Cardiac muscle cell (in vitro differentiated cells and primary cell): ENCODE measurements at places on chromosomes 6 and 20. TPM values are rescaled to one million over a fixed set of nuclear protein-coding genes. Genes with fewer than 3 reads are reported as not detected.

- no peak for DNase-seq
Measured at GRCh38 chr6:135265278-135265677, 84.2 kb downstream of the MYB start.

DNA sequence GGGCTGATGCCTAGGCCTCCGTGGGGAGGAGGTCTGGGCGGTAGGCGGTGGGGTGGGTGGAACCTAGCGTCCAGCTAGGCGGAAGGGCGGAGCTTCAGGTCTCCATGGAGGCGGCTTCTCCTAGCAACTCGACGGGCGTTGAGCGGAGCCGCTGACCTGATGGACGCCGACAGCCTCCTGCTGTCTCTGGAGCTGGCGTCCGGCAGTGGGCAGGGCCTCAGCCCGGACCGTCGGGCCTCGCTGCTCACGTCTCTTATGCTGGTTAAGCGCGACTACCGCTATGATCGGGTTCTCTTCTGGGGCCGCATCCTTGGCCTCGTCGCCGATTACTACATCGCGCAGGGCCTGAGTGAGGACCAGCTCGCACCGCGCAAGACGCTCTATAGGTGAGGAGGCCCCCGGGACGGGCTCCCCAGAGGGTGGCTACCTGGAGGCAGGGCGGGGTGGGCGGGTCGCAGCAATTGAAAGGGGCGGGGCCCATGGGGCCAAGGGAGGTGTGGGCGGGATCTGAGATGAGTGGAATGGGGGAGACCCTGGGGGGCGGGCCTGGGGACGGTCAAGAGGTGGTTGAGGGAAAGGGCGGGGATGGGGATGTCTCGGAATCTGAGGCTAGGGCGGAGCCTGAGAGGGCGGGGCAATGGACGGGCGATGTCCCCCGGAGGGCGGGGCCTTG is at the start of gene RSPH9:
TSS of gene RSPH9 (plus strand) at position 97 of the 673 bp plus-strand sequence. CDS start at position 160, 63 bp downstream.
- DNase-seq: peak; percentile 88

The C6orf62 gene
- total RNA-seq: 52.7 and 59.7 TPM in 2 replicates

- DNase-seq: no peak
Measured at GRCh38 chr6:20708367-20709124, 174.3 kb downstream of the CDKAL1 start.

GRCh38 chr6:150720774-150721233 is 121.1 kb downstream of the PLEKHG1 start:
- DNase-seq: no peak

The SYCP2L gene
- 3.4 and 6.9 TPM in 2 replicates for total RNA-seq

DNA sequence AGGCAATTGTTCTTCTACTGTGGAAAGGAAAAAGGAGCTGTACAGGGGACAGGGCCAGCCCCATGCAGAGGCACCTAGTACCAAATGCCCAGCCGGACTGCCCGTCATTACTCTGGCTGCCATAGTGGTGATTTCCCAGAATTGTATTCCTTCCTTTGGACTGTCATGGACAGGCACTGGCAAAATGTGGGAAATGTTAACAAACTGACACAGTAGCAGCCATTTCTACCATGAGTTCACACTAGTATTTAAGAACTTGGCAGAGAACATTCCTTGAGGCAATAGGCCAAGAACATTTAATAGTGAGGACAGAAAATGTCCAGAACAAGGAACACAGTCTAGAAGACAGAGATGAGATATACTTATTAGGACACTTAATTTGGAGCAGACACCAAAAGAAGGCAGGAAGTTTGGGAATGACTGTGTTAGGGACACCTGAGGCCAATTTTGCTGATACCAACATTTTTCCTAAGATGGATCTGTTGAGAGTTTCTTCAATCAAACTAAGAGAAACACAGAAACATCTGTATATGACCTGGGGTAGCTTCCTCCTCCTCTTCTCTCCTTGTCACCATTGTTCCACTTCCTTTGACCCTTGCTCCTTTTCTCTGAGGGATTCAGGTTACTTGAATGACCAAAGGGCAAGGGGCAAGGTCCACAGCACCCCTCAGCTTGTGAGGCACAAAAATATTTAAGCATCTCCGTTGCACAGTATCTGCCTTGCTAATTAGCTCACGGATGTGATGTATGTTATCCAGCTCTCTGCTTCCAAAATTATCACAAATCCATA is 14.9 kb downstream of the ADTRP start:
- peak; percentile 54 for DNase-seq

GRCh38 chr6:43990275-43990626 is 137.0 kb downstream of the MRPL14 start:
- DNase-seq: no peak

GRCh38 chr6:165829376-165829775 is 166.3 kb upstream of the PDE10A start:
- no peak for DNase-seq
